ENCODE measurements at places on chromosomes 3 and 15.

DNA sequence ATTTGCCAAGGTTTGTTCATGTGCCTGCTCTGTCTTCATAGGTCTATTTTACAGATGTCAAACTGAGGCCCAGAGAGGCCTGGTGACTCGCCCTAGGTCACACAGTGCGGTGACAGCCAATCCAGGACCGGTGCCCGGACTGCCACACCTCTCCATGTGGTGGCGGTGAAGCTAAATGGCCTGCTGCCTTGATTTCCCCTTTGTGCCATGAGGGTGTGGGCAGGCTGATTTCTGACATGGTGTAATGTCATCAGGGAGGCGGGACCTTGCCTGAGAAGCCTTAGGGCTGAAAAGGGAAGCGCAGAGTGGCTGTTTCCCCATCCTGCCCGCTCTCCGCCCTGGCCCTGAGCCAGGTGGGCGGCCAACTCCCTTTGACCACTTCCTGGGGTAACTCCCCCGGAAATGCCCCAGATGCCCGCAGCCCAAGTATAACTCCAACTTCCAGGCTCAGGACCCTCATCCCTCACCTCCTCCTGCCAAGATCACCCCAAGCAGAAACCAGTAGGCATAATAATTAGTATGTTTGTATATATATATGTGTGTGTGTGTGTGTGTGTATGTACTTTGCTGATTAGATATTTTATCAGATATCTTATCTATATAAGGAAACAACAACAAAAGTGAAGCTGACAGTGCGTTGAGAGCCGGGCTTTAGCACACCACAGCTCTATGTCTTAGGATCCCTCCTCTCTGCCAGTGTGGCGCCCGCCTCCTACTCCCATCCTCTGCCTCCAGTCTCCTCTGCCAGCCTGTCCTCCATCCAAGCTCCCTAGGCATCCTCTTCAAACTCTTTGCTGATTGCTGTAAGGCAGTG, 63.9 kb downstream of the IQSEC1 start:
- no peak for DNase-seq

- DNase-seq = no peak
Observed at GRCh38 chr3:94548581-94549316, 485.9 kb downstream of the NSUN3 start.

DNA sequence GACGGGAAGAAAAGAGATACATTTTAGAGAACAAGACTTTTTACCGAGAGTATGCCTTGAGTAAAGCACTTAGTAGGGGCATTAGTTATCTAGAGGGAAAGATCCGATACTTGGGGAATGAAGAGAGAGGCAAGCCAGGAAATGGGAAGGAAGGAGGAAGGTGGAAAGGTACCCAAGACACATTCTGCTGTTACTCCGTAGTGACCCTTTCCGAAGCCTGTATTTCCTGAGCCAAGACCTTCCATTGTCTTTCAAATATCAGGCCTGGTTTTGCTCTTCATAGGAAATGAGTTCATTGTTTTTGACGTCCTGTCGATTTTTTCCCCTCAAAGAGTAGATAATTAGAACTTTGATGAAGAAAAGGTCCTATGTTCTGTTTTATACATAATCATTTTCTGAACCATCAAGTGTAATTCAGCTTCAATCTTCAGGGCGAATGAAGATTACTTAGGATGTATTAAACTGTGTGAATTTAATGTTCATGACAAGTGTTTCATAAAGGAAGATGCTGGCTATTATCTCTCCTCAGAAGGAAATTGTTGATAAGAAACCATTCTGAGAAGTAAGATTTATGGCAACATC, 95.7 kb downstream of the PPM1L start:
- no peak for DNase-seq

- no peak for DNase-seq
Observed at GRCh38 chr3:20246662-20247061, 60.7 kb upstream of the SGO1 start.

GRCh38 chr3:29261119-29261518, 19.8 kb upstream of the RBMS3 start:
- no peak for DNase-seq

GRCh38 chr3:151210676-151211381, 7.8 kb upstream of the GPR171 start:
- DNase-seq = no peak

DNA sequence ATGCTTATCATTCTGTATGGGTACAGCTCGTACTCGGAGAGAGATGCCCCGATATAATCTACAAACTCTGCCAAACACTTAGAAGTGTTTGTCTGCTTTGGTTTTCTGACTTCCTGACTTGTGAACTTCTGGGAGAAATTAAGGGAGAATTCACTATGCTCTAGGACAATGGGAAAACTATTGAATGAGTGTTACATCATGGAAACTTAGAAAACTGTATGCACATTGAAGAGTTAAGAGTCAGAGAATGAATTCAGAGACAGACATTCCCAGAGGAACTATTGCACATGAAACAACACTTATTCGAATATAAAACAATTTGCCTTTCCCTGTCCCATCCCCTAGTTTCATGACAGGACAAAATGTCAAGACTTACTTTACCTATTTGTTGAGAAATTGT, 57.8 kb downstream of the DTWD1 start:
- no peak for DNase-seq

- DNase-seq = no peak
Observed at GRCh38 chr3:47899495-47900108, 96.7 kb downstream of the DHX30 start.

GRCh38 chr3:129577366-129577765, 29.1 kb downstream of the PLXND1 start:
- peak; percentile 65 for DNase-seq

GRCh38 chr3:64138046-64138445, 87.2 kb downstream of the PRICKLE2 start:
- peak; percentile 0 for DNase-seq

- DNase-seq = no peak
Observed at GRCh38 chr3:103968131-103968530, 1398.6 kb upstream of the ALCAM start.

GRCh38 chr3:169455472-169455871, 208.0 kb downstream of the MECOM start:
- no peak for DNase-seq

DNA sequence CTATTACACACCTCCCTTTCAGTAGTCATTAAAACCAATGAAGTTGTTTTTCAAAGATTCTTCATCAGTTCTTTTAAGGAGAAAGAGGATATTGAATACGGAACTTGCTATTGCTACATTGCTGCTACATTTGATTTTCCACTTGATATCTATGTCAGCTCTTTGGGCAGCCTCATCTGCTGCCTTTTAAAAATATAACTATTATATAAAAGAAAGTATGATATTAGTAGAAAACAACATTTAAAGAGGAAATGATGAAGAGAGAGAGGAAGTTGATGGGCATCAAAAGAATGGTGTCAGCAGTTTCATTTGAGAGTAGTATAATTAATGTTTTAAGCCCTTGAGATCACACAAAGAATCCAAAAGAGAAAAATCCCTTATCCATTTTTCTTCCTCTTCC, 171.4 kb downstream of the NFKBIZ start:
- DNase-seq = no peak

DNA sequence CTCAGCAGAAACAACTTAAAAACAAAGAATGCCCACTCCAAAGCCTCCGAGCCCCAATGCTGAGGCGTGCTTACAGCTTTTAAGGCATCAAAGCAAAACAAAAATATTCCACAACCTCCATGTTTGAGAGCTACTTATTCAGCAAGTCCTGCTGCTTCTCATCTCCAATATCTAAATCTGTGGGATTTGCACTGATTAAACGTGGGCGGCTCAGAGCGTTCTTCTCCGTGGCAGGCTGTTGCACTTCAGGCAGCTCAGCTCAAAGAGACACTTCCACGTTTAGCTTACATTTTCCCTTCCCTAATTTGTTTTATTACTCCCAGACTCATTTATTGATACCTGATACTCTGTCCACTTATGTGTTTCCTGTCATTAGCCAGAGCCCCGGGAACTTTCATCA, 282.6 kb upstream of the MCTP2 start:
- DNase-seq = no peak

GRCh38 chr3:129708328-129708861, 101.9 kb upstream of the PLXND1 start:
- DNase-seq = no peak

GRCh38 chr15:94239474-94239873, 8.1 kb downstream of the MCTP2 start:
- DNase-seq = no peak

- no peak for DNase-seq
Observed at GRCh38 chr15:101637516-101637915, 14.7 kb downstream of the TM2D3 start.

GRCh38 chr15:62618432-62618831, 424.1 kb upstream of the TPM1 start:
- DNase-seq = no peak
